ENCODE measurements at places on chromosomes 5 and 9. TPM values are rescaled to one million over a fixed set of nuclear protein-coding genes. Genes with fewer than 3 reads are reported as not detected.

Gene TMEM252
- total RNA-seq: not detected

Gene N4BP3
- total RNA-seq: 42.8 TPM

Gene OR2V1
- not detected for total RNA-seq

Gene EHMT1
- total RNA-seq: 96.9 TPM

Gene TLE1
- total RNA-seq: 58.7 TPM

Gene PCDHGA10
- 12.4 TPM for total RNA-seq

Gene CATSPER3
- not detected for total RNA-seq

Gene TRPM3
- not detected for total RNA-seq

Gene PLPP7
- 3.3 TPM for total RNA-seq

Gene ENHO
- not detected for total RNA-seq

Gene IL9
- total RNA-seq: not detected

Gene LIX1
- total RNA-seq: not detected

Gene FBXW2
- 49.8 TPM for total RNA-seq

Gene PCDHB10
- 1.3 TPM for total RNA-seq

Gene TGFBI
- 125 TPM for total RNA-seq

Gene LTC4S
- total RNA-seq: not detected
